ENCODE measurements at places on chromosomes 4 and X.

DNA sequence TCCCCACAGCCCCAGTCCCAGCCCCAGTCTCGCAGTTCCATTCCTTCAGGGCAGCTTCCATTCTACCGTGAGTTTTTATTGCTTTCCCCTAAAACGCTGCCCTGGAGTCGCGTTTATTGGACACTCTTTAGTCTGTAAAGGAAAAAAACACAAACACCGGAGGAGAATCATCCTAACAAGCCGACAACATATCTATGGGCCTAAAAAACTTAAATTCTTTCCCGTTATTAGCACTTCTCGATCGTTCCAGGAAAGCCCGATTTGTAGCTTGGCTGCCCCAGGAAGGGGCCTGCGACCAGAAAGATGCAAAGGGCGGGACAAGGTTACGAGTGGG lies 178.5 kb downstream of the CBR4 start:
- DNase-seq, result no peak

DNA sequence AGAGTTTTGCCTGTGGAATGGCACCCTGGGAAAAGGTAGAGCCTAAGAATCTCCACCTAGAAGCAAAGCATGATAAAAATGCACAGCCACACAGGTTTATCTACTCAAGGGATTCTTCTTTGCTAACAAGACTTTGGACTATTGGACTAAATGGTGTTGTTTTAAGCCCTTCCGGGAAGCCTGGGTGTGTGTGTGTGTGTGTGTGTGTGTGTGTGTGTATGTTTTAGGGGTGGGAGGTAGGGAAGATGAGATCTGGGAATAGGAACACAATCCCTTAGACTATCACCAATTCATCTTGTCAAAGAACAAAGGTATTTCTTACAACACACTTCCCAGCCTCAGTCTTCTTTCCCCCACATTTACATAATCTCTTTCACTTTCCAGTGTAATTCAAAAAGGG lies 327.5 kb upstream of the FGF16 start:
- DNase-seq, result no peak

DNA sequence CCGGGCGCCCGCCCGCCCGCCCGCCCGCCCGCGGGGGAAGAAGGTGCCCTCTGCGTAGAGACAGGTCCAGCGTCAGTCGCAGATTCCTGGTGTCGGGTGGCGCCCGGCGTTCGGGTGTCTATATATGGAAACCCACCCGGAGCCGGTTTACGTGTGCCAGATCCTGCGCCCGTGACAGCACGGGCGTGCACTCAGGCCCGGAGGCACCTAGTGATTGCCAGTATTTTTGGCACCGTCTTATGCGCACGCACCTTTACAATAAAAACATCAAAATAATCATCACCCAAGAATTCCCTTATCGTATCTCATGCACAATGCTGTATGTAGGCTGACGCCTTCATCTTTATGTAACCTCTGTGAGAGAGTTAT lies 519 bp downstream of the SLC25A4 start:
- no peak for DNase-seq

DNA sequence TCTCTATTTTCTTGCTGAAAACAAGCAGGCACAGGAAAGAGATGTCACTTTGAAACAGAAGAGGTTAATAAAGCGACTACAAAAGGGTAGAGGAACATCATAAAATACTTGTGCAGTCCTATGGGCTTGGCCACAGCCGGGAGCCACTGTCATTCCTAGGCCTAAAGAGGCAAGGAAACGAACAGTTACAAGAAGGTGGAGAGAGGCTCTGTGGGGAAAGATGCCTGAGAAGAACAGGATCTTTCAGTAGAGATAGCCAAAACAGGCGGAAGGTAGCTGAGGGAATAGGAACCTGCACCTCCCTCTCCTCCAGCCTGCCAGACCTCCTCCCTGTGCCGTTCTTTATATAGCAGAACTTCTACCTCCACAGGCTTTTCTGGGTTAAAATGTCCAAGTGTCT lies 57.4 kb upstream of the ARSJ start:
- DNase-seq, result no peak

- no peak for DNase-seq
Observed at GRCh38 chr4:101081695-101082369, 265.5 kb downstream of the PPP3CA start.

DNA sequence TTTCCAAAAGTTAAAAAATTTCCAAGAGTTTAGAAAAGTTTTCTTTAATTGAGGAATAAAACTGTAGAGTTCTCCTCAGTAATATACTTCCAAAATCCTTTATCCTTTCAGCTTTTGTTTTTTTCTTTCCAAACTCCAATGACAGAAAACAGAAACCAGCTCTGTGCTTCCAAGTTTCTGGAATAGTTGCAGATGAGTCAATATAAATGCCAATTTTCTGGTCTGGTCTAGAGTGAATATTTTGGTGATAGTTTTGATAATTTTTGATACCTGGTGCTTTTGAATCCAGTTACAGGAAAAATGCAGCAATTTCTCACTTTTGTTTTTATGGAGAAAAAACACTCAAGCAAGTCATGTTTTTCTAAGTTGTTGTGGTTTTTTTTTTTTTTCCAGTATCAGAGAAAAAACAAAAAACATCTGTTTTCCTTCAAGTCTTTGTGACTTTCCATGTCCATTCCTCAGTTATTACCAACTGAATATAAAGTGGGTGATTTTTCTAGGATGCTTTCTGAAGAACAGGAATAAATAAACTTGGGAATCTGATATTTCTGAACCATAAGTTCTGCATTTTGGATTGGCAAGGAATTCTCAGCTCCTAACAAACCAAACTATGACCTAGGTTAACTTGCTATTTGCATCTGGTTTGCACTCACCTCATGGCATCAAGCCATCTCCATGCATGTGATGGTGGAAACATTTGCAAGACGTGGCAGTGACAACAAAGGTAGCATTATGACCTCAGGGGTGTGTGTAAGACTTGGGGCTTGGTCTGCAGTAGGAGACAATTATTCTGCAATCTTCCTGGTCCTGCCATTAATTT lies 139.1 kb downstream of the VEGFC start:
- DNase-seq, result no peak

- no peak for DNase-seq
Observed at GRCh38 chr4:54625391-54625790, 32.4 kb upstream of the KIT start.

GRCh38 chr4:829761-830600 lies 4.1 kb upstream of the CPLX1 start:
- DNase-seq, result no peak

GRCh38 chr4:44740201-44740600 lies 13.8 kb upstream of the GNPDA2 start:
- no peak for DNase-seq

DNA sequence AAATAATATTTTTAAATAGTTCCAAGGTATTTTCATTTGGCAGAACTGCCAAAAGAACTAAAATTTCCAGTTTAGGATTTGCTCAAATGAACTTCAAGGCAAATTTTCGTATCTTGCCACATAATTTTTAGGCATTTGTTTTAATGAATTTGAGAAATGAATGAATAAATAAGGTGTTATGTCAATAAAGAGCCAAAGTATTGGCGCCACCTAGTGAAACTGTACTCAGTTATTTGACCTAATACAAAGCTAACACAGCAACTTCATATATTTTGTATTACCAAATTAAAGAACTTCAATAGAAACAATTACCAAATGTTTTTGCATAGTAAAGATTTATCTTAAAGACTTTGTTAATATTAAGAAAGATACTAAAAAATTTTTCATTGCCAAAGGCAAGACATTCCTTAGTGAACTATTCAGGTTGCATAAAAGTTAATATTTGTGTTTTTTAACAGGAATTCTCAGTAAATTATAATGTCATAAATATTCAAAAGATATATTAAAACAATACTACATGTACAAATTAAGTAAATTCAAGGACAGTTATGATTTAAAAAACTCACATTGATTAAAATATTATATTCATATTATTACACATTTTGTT lies 50.3 kb downstream of the STPG2 start:
- no peak for DNase-seq

- no peak for DNase-seq
Observed at GRCh38 chr4:84967243-84967690, 777 bp upstream of the WDFY3 start.

DNA sequence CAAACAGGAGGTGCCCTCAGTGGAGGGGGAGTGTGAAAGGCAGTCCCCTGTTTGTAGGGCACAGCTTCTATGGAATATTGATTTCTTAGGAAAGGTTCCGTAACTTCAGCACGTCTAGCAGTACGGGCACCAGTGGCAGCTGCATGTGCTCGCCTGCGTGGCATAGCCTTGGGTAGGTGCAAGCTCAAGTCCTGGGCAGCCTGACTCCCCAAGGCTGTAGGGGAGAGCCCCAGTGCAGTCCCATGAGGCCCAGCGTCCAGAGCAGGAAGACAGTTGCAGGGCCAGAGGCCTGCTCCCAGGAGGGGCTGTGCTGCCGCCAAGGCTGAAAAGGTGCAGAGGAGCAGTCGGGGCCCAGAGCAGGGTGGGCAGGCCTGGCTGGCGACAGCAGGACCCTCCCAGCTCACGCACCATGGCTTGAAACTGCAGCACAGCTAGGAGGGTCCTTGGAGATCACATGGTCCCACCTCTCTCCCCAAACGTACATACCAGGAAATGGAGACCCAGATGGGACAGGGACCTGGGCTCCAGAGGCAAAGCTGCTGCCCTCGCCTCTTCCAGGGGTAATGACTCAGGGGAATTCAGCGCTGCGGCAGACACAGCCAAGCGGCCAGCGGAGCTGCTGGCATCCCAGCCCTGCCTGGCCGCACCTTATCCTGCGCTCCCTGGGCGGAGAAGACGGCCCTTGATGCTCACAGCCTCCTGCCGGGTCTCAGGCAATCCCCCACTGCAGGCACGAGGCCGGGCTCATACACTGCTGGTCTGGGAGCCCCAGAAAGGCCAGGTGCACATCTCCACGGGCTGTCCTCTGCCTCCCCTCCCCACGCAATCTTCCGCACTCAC lies 6.0 kb upstream of the DUSP9 start:
- no peak for DNase-seq

DNA sequence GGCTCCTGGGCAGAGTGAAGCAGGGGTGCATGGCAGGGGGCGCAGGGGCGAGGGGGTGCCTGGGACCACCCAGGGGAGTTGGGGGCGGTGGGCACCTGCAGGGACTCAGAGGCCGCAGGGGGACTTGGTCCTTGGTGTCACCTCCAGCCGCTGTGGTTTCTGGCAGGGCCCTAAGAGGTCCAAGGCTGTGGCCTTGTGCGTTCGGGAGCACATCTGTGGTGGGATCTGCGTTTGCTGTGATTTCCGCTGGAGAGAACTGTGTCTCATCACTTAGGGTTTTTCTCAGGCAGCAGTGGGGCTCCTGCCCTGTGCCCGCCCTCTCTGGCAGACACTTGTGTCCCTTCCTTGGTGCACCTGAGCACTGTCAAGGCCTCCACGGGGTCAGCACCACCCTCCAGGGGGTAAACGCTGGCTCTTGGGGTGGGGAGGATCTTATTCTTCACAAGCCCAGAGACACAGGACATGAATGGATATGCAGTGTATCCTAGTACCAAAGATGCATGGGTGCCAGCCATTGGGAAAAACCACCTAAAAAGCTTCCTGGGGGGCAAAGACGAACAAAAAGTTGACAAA lies 66.5 kb downstream of the ACOX3 start:
- DNase-seq, result no peak

DNA sequence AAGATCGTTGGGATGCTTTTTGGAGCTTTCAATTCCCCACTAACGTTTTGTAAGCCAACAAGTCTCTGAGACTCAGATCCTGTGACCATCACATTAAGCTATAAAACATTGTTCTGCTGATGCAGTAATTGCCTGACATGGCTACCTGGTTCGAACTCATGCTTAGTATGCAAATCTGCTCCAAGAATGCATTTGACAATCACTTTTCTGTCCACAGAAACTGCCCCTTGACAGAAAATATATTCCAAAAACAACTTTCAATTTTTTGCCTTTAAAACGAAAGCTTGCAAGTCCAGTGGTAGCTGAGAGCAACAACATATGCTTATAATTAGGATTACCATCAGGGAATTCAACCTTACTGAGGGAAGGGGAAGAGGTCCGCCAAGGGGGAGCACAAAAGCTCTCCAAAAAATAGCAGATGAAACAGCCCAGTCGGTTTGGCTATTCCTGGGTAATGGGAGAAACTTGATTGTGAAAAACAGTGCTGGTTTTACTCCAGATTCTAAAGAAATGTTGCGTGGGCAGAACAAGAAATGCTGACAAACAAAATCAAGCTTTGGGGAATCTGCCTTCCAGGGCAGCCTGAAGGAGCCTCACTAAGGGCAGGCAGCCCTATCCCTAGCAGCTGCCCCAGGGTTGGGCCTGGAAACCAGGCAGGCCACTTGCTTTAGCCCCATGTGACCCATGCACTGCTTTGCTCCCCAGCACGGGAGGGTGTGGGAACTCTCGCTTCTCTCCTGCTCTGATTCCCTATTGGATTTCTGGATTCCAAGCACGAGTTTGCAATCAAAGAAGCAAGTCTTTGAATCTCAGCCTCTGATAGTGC lies 160.7 kb upstream of the LDB2 start:
- DNase-seq, result peak; percentile 15

DNA sequence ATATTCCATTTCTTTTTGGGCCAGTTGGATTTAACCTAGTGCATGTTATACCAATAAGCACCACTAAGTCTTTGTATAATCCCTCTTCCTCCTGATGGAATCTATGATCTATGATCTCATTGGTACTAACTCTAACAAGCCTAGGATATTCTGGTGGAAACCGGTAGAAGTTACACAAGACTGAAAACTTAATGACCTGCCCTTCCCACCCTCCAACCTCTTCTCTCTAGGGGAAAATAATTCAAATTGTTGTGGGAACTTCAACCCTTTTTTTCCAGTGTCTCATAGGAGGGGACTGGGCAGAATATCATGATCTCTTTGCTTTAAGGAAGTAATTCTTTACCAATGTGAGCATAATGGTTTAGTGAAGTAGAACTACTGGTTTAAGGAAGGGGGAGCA lies 289.5 kb upstream of the BOD1L1 start:
- DNase-seq, result no peak

DNA sequence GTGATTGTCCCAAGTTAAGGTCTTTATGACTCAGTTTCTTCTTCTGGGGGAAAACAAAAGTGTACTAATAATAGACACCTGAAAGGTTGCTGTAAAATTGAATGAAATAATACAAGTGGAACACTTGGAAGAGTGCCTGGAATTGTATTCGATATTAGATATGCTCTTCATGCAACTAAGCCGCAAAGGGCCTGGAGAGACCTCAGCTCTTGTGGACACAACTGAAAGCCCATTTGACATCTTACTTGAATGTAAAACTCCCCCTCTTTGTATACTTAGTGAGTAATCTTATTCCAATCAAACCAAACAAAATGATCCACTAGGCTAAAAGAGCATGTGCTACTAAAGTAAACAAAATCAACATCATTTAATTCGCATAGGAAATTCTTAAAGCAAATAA lies 511 bp upstream of the MAP9 start:
- no peak for DNase-seq

GRCh38 chrX:109384699-109385098 lies 97.2 kb downstream of the GUCY2F start:
- DNase-seq, result peak; percentile 2

DNA sequence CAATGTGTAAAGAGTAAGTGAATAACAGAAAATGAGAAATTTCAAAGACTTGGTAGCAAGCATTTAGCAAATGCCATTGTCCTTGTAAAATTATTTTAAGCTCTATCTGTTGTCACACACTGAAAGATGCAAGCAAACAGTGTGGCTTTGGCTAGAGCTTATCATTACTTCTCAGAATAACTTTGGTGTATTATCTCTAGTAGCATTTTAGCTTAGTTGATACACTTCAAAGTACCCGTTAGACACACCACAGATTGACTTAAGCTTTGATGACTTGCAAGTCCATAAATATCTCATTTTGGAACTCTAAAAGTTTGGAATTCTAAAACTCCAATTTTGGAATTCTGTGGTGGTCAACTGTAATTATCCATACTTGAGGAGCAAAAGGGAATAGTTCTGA lies 98.6 kb downstream of the PDLIM5 start:
- DNase-seq, result no peak
